ENCODE measurements at places on chromosomes 5 and 9.

- H3K27me3 ChIP-seq = no peaks in the 10 kb centered on the region
- no peak overlapping the region for H3K4me3 ChIP-seq
- no peak overlapping the region for H3K27ac ChIP-seq
- H3K36me3 ChIP-seq = no peaks in the 10 kb centered on the region
These were observed 352.1 kb upstream of the CDH18 start for GRCh38 chr5:20340126-20340525.

GRCh38 chr9:132020272-132020671 is 59.4 kb downstream of the MED27 start:
- DNase-seq = peak; percentile 56
- H3K4me1 ChIP-seq = peaks cover 24% of the 10 kb centered on the region
- peak overlapping the region; percentile 65 for H3K27ac ChIP-seq
- no peaks in the 10 kb centered on the region for H3K27me3 ChIP-seq
- no peaks in the 10 kb centered on the region for H3K36me3 ChIP-seq

GRCh38 chr5:103834216-103834615 is 271.6 kb upstream of the NUDT12 start:
- no peak overlapping the region for H3K4me3 ChIP-seq
- H3K36me3 ChIP-seq = no peaks in the 10 kb centered on the region
- no peak for DNase-seq
- H3K27ac ChIP-seq = no peak overlapping the region
- H3K4me1 ChIP-seq = no peaks in the 10 kb centered on the region
- H3K27me3 ChIP-seq = no peaks in the 10 kb centered on the region

GRCh38 chr5:20445326-20445860 is 457.4 kb upstream of the CDH18 start:
- no peak for DNase-seq
- H3K4me1 ChIP-seq = no peaks in the 10 kb centered on the region
- H3K4me3 ChIP-seq = no peak overlapping the region
- no peak overlapping the region for H3K27ac ChIP-seq

DNA sequence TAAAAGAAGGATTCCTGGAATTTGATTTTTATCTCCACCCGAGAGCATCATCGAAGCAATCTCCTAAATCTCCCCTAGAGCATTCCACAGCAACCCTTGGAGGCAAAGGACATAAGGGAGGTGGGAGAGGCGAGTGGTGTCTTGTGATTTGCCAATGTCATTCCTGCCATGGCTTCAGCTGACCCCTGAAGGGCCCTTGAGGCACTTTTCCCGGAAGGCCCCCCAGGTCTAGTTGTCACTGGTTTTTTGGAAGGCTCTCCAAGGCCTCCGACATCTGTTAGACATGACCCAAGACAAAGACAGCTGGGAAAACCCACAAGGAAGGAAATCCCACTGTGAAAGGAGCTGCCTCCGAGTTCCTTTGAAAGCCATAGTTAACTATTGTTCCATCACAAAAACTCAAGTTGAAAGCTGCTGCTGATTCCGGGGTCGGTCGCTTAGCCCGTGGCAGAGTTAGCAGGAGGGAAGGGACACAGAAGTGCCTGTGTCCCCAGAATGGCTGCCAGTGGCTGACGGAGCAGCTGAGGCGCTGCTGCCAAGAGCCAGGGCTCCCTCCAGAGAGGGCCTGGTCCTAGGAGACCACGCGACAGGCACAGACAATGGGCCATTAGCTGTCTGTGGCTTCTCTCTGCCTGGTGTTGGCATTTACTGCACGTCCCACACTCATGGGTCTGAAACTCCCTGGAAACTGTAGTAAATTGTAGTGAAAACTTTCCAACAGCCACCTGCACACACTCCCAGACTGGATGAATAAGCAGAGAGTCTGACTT is 24.4 kb upstream of the TRIO start:
- DNase-seq = no peak
- H3K36me3 ChIP-seq = no peaks in the 10 kb centered on the region
- H3K4me3 ChIP-seq = no peak overlapping the region
- no peaks in the 10 kb centered on the region for H3K4me1 ChIP-seq
- H3K27me3 ChIP-seq = no peaks in the 10 kb centered on the region

Data from hepatocyte (in vitro differentiated cells).